Activated CD4-positive, alpha-beta T cell treated with anti-CD3 and anti-CD28 coated beads for 24 hours (primary cell): ENCODE measurements at places on chromosomes 6 and 20.

DNA sequence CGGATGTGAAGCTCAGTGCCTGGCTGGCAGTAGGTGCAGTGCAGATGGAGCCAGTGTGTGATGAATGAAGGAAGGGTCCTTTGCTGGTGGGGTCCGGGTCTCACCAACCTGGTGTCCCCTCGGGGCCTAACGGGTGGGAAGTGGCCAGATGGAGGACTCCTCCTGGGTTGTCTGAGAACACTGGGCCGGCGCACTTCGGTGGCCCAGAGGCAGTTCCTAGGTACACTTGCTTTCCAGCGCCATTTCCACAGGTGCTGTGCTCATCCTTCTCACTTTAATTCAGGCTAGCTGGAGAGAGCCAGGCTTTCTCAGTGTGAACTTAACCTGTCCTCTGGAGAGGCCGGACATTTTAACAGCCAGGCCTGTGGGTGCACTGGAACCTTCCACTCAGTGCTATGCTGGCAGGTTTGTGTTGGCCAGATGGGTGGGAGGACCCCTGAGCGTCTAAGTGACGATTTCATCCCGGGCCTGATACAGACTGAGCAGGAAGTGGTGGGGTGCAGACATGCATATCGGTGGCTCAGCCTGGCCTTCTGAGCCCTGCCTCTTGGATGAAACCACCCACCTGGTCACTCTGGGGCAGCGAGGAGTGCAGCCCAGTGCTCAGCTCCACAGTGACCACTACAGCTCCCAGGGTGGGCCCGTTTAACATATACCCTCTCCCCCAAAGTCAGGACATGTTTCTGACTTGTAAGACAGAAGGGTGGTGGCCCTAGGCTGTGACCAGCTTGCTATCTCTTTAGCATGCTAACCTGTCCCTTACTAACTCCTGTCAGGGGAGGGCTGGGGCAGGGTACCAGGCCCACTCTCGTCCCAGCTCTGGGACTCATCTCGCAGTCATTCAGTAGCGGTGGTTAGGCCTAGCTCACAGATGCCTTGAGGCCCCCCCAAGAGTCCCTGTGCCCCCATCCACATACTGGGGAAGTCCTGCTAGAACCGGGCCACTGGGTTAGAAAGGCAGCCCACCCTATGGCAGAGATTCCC is 8.2 kb upstream of the PYGB start:
- no peak for DNase-seq

DNA sequence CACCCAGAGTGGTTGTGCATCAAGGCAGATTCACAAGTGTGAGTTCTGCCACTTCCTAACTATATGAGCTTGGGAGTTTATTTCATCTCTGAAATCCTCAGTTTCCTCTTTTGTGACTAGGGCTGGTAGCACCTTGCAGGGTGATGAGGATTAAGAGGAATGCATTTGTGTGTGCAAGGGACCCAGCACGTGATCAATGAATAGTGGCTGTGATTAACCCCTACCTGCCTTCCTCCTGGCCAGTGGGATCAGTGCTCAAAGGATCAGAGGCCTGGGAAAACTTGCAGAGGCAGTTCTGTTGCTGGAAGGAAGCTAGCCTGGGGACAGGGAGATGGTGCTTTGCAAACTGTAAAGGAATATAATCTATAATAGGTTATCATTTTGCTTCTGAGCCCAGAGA is 7.3 kb downstream of the SDC4 start:
- DNase-seq, result no peak

DNA sequence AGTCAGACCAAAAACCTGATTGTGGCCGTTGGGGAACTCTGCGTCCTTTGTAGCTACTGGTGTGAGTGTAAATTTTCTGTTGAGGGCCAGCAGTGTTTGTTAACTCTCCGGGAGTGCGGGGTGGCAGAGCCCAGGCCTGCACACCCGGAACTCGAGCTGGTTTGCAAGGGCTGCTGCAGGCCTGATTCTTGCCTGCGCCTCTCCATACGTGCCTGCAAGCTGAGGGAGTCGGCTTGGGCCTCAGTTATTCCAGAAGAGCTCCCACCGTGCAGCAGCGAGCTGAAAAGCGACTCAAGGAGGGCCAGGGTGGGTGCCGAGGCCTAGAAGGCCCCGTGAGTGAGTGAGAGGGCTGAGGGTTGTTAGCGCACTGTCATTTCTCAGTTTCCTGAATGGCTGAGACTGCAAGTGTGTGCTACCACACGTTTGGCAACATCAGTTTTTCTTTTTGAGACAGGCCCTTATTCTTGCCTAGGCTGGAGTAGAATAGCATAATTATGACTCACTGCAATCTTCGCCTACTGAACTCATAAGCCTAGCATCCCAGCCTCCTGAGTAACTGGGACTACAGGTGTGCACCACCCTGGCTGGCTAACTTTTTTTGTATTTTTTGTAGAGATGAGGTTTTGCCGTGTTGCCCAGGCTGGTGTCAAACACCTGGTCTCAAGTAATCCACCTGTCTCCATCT is 33.9 kb upstream of the KIF13A start:
- DNase-seq, result no peak

- DNase-seq, result no peak
Observed at GRCh38 chr6:83590416-83590815, 78.1 kb downstream of the PRSS35 start.

DNA sequence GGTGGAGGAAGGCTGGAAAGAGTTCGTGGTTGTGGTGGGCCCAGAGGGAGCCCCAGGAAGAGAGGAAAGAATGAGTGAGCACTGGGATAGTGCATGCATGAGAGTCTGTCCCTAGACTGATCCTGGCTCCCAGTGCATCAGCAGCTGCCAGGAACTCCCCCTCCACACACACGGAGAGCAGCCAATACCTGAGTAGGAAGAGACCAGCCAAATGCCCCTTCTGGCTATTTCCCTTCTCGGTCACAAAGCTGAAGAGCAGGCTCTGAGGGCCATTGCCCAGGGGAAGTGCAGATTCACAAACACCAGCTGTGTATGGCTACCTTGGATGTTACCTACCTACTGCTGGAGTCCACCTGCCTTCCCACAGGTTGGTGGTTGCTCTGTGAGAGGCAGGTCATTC is 45.1 kb downstream of the GABRR2 start:
- DNase-seq, result no peak

DNA sequence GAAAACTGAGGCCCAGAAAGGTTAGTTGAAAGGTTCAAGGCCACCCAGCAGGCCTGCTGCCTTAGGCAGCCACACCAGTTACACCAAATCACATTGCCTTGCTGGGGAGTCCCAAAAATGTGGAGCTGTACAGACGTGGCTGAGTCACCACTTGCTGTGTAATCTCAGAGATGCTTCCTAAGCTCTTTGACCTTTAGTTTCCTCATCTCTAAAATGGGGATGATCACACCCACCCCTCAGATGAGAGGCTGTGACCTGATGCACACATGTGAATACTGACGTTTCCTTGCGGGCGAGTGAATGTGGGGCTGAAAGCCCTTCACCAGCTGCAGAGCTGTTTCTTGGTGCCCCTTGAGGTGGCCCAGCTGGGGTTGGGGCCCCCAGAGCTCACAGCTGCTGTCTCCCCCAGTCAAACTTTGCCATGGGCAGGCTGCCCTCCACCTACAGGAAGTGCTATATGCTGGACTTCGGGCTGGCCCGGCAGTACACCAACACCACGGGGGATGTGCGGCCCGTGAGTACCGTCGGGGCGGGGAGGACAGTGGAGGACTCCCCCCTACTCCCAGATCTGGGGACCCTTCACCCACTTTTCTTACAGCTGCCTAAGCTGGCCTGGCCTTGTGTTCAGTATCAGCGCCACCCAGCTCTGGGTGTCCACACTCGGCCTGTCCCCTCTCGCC is 11.0 kb downstream of the TTBK1 start:
- no peak for DNase-seq

DNA sequence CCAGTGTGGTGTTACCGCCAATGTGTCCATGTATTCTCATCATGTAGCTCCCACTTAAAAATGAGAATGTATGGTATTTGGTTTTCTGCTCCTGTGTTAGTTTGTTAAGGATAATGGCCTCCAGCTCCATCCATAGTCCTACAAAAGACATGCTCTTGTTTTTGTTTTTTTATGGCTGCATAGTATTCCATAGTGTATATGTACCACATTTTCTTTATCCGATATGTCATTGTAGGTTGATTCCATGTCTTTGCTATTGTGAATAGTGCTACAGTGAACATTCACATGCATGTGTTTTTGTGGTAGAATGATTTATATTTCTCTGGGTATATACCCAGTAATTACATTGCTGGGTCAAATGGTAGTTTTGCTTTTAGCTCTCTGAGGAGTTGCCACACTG is 207.2 kb downstream of the CDKAL1 start:
- no peak for DNase-seq
